DND-41 (cell line): ENCODE measurements at places on chromosomes 5 and 9.

- DNase-seq, result no peak
These were observed 92.5 kb downstream of the ROR2 start for GRCh38 chr9:91857291-91858212.

GRCh38 chr9:98271479-98271878 lies 16.0 kb upstream of the TBC1D2 start:
- DNase-seq, result no peak

- DNase-seq, result no peak
These were observed 72.0 kb downstream of the SEMA6A start for GRCh38 chr5:116502616-116503015.

DNA sequence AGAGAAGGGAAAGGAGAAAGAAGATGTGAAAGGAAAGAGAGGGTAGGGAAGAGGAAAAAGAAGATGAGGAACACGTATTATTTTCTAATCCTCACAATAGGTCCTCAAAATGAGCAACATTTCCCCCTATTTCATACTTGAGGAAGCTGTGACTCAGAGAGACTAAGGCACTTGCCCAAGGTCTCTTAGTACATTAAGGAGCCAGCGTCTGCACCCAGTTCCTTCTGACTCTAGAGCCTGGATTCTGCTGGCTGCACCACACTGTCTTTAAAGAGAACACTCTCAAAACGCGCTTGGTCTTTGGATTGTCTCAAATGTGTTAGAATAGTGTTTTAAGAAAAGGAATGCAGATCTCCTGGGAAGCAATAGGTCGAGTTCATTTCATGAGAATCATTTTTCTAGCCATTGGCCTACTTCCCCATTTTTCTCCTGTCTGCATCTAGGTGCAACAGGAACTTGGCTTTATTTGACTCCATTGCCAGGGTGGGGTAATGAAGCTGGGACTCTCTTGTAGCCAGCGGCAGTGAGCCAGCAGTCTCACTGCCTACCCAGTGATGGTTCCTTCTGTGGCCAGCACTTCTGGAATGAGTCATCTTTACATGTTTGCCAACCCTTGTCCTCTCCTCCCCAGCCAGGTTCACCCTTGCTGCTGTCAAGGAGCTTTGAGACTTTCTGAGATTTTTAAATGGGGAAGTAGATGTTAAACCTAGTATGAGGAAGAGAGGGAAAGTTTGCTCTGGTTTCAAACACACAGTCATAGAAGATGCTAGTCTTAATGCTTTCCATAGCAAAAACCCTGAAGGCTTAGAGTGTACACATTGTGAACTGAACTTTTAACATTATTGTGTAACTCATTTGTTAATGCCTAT lies 82.7 kb downstream of the DOCK8 start:
- DNase-seq, result no peak

- DNase-seq, result no peak
These were observed 58.3 kb downstream of the PIK3R1 start for GRCh38 chr5:68273717-68274409.

- DNase-seq, result no peak
These were observed 2.8 kb downstream of the SHC3 start for GRCh38 chr9:89175828-89176261.

GRCh38 chr5:52693280-52693679 lies 94.4 kb upstream of the ITGA1 start:
- peak; percentile 38 for DNase-seq

DNA sequence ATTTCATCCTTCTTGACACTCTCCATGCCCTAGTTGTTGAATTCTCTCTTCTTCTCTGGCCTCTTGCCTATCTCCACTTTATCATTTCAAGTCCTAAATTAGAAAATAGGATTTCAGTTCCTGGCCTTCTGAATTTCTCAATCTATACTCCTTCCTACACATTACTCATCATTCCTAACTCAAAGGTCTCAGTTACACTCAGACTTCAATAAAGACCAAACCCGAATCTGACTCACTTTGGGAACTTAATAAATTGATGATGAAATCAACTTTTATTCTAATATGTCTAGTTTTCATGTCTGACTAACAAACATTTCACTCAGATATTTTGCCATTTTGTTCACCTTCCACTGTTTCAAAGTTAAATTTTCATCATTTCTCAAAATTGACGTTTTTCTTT lies 113.6 kb upstream of the TSLP start:
- no peak for DNase-seq

GRCh38 chr5:106854922-106855321 lies 815.8 kb downstream of the EFNA5 start:
- no peak for DNase-seq

- DNase-seq, result no peak
These were observed 48.1 kb upstream of the FCN2 start for GRCh38 chr9:134832471-134832870.

DNA sequence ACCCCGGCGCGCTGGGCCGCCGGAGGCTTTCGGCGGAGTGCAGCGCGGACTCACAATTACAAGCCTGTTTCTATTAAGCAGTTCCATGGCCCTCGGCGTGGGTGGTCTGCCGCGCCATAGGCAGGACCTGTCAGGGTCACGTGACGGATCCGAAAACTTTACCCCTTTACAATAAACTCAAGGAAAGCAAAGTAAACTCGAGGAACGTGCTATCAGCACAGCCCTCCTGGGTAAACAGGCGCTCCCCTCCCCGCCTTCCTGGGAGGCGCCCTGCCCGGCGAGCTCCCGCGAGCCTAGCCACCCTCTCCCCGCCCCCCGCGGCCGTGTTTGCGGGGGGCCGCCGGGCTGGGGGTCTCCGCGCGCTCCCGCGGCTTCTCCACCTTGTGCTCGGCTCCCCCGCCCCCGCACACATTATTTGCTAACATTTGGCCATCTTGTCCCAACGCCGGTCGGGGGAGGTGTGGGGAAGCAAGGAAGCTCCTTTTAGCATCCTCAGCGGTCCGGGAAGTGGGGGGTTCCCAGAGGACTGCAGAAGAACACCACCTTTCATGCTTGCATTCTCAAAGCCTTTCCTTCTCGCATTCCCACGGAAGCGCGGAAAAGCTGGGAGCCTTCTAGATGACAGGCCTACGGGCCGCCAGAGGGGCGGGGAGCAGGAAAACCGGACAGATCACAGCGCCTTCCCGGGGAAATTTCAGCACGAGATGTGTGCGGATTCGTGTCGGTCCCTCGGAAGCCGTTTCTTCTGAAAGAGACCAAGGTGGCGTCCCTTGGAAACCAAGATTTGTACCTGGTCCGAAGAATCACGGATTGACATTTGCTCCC lies at the start of gene PTCH1:
TSS of gene PTCH1 (minus strand) at position 238 of the 825 bp plus-strand sequence.
- no peak for DNase-seq

DNA sequence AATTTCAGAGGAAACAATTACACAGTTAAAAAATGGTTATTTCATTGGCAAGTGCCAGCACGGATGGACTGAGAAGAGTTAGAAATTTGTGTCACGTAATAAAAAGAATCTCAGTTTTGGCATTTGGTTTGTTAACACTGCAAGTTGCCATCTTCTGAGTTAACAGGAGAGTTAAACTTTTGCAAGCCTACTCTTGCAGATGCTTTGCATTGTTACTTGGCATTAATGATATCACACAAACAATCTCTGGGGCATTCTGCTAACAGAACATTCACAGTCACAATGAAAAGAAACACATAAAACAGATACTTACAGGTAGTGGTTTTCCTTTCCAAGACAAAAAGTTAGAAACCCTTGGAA lies 647 bp downstream of the FREM1 start:
- no peak for DNase-seq

GRCh38 chr9:134522502-134522848 lies 119.1 kb upstream of the COL5A1 start:
- no peak for DNase-seq

- no peak for DNase-seq
These were observed 242.2 kb downstream of the SMARCA2 start for GRCh38 chr9:2257248-2257929.

DNA sequence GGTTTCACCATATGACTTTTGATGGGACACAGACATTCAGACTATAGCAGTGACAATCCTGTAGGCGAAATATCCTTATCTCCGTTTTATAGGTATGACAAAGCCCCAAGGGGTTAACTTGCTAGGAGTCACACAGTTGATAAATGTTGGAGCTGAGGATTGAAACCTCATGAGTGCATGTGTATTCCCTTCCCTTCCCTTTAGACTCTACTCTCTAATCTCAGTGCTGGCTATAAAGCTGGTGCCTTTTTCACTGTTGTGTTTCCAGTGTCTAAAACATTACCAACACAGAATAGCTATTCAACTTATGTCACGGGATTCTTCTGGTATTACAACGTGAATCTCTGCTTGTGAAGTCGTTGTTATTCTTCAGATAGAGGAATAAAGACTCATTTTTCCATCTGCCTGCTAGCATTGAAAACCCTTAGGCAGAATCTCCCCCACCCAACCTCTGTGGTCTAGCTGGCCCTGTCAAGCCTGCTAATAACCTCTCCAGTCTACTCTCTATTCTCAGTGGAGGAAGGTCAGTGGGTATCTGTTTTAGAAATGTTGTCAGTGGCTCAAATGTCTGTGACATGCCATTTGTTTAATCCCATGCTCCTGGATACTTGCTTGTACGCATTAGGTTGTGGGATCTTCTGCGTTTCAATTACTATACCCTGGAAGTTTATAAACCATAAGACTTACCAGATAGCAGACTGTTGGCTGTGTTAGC lies 121.2 kb downstream of the TLE4 start:
- no peak for DNase-seq

DNA sequence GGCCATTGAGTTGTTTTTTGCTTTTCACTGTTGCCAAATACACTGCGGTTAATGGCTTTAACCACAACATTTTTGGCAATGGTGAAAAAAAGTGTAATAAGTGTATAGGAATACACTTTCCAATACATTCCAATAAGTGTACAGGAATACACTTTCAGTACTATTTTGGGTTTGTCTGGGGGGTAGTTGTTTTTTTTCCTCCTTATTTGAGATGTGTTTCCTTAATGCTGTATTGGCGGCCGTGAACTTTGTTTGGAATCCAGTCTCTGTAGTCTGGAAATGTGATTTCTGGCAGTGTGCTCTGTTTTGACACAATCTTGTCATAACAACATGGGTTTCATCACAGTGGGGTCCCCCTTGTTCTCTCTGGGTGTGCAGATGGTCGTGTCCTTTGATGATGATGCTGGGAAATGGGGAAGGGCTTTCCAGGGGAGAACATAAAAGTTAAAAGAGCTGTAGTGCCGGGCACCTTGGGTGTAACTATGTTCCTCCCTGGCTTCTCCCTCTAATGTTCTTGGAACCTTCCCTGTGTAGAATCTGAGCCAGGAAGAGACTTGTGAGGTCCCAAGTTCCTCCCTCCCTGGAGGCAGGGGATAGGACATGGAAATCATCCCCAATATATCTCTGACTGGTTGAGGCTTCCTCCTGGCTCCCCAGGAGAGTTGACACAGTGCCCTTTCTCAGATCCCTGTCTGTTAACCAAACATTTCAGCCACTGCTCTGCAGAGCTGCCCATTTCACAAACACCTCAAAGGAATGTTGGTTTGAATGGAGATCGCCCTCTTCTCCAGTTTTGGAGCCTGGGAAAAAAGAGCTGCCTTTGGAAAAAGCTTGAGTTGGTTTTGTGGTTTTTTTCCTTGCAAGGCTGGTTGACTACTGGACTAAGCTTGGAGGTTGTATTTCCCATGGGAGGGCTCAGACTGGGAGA lies 44.8 kb downstream of the RCL1 start:
- DNase-seq, result no peak

DNA sequence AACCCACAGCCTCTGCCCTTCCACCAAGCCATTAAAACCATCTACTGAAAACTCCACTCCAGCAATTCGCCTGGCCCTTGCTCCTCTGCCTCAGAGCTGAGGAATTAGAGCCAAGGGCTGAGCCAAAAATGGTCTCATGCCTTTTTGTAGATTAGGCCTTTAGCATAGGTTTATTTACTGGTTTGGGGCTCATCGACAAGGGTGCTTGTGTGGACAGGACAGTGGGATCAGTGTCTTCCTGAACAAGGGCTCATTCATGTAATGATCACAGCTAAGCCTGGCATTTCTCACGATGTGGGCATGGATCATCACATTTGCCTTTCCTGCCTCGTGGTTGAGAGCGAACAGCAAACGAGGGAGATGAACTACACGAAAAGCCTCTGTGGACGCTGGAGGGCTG lies 59.2 kb upstream of the PHF24 start:
- DNase-seq, result no peak

- DNase-seq, result peak; percentile 50
These were observed 59.2 kb downstream of the TSSK1B start for GRCh38 chr5:113375480-113376060.

- DNase-seq, result no peak
These were observed 196.7 kb downstream of the WDR70 start for GRCh38 chr5:37575541-37576489.

DNA sequence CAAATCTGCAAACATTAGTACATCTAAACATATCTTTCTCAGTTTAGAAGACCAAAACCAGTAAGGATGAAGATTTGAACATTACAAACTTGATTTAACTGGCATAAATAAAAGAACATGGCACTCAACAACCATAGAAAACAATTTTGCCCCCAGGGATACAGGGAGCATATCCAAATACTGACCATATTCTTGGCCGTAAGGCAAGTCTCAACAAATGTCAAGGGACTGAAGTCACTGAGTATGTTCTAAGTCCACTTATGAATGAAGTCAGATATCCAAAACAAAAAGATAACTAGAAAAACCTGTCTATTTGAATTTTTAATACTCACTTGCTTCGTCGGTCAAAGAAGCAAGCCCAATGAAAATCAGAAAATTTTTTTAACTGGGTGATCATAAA lies 14.1 kb downstream of the FEM1C start:
- no peak for DNase-seq

- DNase-seq, result no peak
These were observed 133.7 kb upstream of the ST8SIA4 start for GRCh38 chr5:101036778-101037177.

DNA sequence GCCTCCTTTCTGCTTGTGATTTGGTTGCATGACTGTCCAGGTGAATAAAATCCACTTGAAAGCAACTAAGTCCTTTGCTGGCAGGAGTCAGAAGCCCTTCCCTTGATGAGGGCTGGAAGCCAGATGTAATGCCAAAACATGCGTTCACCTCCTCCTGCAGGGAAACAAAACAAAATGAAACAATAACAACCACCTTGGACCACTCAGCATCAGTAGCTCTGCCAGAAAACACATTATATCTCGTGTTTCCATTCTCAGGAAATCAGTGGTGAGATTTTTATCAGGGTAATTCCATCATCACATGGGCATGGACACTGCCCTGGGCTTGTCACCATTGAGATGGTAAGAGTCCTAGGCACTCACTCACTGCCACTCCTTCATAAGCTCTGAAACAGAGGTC lies 350.3 kb upstream of the ACTBL2 start:
- DNase-seq, result no peak

DNA sequence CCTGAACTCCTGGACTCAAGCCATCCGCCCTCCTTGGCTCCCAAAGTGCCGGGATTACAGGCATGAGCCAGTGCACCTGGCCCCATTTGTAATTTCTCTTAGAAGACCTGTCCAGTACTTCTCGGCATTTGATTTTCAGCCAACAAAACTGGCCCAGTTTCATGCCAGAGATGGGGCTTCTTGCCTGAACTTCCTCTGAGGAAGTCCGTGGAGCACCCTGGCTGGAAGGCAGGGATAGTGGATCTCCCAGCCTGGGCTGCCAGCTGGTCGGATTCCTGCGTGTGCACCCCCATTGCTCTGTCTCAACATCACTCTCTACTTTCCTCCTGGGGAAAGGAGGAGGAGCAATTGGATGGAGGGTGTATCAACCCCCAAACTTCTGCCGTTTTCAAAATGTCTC lies 39.0 kb downstream of the FAM78A start:
- DNase-seq, result no peak

- no peak for DNase-seq
These were observed 159.8 kb upstream of the ACOT12 start for GRCh38 chr5:81553567-81554212.

GRCh38 chr5:55072666-55073065 lies 29.8 kb upstream of the GZMA start:
- DNase-seq, result no peak

GRCh38 chr9:20048437-20048836 lies 259.6 kb upstream of the SLC24A2 start:
- no peak for DNase-seq

GRCh38 chr5:159181152-159181551 lies 28.2 kb downstream of the RNF145 start:
- no peak for DNase-seq
